ENCODE measurements at places on chromosomes 3 and 15.

DNA sequence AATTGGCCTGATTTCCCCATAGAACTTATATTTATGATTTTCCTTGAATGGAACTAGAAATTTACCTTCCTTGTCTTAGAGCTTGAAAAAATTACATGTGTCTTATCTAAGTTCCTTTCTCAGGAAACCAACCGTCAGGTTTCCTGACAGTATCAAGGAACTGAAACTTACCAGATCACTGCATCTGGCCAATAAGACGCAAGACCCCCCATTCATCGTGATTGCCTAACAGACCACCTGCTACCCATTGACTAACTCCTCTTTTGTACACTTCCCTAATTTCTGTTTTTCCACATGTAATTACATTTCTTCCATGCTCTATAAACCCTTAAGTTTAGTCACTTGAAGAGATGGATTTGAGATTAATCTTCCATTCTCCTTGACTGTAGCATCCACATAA lies 517.2 kb upstream of the CBLB start:
- no peak for DNase-seq

- no peak for DNase-seq
Measured at GRCh38 chr3:158727206-158728060, 4.8 kb downstream of the RARRES1 start.

DNA sequence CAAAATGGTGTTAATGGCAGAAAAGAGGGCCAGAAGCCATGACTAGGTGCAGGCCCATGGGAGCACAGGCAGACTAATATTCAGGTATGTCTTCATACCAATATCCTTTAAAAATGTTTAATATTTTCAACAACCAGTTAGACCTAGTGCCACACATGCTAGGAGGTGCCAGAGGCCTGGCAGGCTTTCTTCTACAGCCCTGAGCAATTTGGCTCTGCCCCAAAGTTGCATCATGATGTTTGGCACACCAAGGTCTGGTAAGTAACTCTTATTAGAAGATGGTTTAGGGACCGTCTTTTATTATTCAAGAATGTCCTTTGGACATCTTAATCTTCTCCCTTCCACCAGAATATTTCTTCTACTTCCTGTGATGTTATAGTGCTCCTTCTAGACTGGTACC lies 34.8 kb downstream of the MITF start:
- DNase-seq = no peak

- DNase-seq = no peak
Measured at GRCh38 chr3:111863942-111864694, 5.1 kb downstream of the PHLDB2 start.

DNA sequence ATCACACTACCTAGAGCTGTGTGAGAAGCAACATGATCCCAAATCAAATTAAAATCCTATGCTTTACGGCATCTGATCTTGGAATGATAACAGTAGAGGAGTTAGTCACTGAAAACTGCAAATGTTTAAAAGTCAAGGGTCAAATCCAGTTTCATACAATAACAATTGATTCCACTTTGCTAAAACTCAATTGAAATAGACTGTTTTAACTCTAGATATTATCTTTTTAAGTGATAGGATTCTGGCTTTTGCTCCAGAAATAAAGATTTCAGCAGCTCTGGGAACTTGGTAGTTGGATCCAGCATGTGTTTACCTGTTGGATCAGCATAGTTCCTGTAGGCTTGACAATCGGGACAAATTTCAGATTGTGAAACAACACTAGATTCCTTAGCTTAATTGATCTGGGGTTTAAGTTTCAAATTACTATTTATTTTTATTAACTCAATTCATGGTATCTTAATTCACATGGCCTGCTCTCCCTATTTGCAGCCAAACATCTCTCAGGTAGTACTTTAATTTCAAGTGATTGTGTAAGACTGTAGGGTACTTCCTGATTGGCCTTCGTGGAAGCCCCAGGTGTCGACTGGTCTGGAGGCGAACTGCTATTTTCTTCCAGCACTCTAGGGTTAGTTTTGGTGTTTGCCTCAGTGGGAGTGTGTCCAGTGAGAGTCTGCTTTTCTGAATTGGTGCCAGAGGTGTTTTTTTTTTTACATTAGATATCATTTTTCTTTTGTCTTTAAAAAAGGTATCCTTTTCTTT lies 16.6 kb downstream of the NFKBIZ start:
- DNase-seq = no peak

All from CMK (cell line).